ENCODE measurements at places on chromosomes 3 and 15. TPM values are rescaled to one million over a fixed set of nuclear protein-coding genes. Genes with fewer than 3 reads are reported as not detected.

Gene PFN2
- total RNA-seq: 354 TPM

Gene SLC12A1
- total RNA-seq: not detected

Gene ROPN1
- not detected for total RNA-seq

Gene ROPN1B
- not detected for total RNA-seq

GRCh38 chr3:123755501-123755900, 128.6 kb downstream of the MYLK start:
- DNase-seq: no peak

- no peak for DNase-seq
Measured at GRCh38 chr3:185940951-185941350, 3.1 kb upstream of the TRA2B start.

DNA sequence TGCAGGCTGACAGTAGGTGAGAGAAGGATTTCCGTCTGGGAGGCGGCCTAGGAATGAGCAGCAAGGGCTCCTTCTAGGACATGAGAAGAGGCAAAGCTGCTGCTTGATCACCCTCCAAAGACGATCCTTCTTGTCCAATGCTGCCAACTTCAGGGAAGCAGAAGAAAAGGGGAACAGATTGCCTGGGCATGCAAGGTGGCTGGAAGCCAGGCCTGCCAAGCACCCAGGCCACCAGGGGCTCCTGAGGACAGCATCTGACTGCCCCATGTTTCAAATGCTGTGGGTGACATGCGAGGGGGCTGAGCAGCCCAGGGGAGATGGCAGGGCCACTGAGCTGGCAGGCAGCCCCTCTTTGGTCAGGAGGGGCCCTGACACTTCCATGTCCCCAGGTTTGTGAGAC, 3.3 kb upstream of the GRIP2 start:
- peak; percentile 8 for DNase-seq

DNA sequence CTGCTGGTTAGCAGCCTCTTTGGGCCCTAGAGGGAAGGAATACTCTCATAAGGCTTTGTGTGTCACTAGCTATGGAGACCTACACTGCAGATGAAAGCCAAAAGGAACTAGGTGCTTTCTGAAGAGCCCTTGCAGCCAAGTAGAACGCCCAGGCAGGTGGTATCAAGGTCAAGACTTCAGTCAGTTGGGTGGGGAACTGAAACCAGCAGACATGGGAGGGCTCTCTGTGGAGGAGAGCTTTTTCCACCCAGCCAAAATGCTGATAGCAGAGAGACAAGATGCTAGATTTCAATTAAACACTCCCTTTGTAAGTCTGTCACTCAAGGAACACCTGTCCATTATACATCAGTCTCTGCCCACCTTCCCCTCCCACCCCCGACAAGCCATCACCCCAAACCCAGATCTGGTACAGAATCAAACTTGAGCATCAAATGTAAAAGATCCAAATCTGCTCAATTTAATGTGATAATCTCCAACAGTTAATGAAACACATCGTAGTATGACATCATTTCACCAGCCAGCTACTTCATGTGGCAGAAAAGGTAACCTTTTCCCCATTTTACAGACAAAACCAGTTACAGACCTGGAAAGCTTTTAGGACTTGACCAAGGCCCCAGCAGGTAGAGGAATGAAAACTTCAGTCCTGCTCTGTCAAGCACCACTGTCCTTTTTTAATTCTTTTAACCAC, 14.6 kb downstream of the MRPS25 start:
- DNase-seq: no peak

DNA sequence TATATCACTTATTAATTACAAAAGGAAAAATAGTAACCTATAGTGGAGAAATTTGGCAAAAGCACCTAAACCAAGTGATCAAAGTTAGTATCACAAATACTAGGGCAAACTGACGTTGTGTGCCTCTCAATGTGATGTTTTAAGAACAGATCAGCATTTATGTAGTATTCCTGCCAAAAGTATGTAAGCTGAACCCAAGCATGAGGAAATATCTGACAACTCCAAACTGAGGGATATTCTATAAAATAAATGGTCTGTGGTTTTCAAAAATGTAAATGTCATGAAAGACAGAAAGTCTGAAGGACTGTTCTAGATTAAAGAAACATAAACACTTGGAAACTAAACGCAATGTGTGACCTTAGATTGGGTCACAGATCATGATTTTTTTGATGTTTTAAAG, 34.3 kb upstream of the PIK3CA start:
- no peak for DNase-seq

DNA sequence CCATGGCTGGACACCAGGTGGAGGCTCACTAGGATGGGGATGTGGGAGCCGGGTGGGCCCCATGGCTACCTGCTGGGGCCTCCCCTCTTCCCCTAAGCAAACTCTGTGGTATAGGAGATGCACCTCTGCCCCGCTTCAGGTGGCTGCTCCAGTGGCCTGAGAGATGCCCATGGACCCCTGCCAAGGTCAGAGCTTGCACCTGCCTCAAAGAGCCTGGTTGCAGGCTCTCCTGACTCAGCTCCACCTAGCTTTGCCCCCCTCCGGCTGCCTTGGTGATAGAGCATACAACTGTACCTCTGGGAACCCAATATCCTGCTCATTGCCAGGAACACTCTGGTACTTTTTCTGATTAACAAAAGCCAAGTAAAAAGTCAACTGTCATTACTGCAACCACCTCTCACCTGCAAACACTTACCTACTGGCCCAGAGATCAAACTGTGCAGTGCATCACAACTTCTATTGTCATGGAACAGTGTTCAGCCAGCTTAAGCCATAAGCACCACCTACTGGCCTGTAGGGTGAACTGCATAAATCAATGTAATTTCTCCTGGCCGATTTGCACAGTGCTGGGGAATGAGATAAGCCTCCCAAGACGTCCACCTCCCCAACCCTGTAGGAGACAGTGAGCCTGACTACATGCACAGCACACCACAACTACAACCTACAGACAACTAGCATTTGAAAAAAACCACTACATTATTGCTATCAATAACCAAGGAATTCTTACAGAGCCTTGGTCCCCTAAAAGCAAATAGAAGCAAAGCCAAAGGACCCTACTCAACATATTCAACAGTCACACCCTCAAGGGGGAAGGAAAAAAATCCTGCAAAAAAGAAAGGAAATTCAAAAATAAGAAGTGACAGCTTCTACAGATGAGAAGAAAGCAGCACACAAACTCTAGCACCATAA, 352.4 kb upstream of the ARHGEF26 start:
- DNase-seq: peak; percentile 61

DNA sequence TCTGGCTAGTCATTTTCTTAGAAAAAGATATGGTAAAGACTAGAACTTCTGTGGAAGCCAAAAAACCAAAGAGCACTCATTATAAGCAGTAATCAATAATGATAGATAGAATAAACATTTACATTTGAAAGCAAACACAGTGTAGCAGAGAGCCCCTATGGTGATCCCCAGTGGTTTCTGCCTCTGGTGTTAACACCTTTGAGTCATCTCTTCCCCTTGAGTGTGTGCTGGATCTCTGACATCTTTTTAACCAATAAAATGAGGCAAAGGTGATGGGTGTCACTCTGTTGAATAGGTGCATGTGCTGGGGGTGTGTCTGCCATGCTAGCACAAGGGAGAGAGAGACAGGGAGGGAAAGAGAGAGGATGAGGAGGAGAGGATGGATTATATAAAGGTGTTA, 121.6 kb downstream of the TFG start:
- no peak for DNase-seq

DNA sequence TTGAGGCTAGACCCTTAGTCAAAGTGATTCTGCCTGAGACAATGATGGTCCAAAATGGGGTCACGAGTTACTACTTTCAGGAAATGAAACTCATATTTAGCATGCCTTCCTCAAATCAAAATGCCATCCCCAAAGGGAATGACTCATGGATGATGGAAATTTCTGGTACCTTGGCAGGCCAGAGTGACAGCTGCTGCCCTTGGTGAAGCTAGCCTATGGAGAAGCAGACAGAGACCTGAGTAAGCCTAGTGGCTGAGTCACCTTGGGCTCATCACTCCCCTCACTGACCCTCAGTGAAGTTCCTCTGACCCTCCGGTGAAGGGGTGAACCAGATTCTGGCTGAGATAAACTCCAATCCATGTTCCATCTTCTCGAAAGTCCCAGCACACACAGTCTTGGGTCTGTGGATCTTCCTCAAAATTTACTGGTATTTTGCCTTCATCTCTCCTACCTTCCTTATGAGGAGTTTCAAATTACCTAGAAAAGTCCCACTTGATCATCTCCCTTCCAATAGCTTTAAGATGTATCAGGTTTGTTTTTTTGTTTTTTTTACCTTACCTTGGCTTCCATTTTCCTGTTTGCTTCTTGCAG, 54.5 kb upstream of the ABHD17C start:
- peak; percentile 32 for DNase-seq

DNA sequence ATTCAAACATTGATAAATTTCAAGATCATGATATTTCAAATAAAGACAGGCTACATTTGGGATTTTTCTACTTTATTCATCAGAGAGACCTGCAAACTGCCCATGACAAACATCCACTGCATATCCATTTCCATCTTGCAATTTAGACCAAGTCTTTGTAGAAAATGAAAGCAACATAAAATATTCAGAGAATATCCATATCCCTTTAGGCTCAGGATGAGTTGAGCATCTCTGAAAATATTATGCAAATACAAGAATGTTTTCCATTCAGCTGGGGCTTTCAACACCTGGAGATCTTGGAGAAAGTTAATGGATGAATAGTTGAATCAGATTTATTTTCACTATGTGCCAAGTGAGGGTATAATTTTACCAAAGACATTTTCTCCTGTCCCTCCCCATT, 103.4 kb downstream of the TUSC7 start:
- no peak for DNase-seq

All from myocyte (in vitro differentiated cells).